Activated CD4-positive, alpha-beta memory T cell treated with anti-CD3 and anti-CD28 coated beads for 36 hours (primary cell): ENCODE measurements at places on chromosomes 5 and 9.
A peak's percentile ranks its signal among the peaks of the same experiment; 100 is the strongest.

DNA sequence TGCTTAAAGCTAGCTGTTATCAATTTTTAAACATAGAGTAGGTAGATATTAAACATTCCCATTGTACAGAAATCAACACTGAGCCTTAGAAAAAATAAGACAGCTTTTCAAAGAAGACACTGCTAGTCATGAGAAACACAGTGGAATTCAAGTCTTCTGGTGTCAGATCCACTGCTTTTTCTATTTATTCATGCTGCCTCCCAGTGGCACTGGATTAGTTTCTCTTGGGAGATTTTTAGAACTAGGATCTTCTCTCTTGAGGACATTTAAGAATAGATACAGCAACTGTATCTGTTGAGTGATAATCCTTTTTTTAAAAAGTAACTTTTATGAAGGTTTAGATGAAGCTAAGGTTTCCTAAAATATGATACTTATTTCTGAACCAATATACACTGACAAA lies 1635.4 kb upstream of the C9orf72 start:
- H3K27ac ChIP-seq = no peak overlapping the region
- DNase-seq = no peak
- no peaks in the 10 kb centered on the region for H3K36me3 ChIP-seq
- H3K27me3 ChIP-seq = peaks cover 24% of the 10 kb centered on the region
- peaks cover 9% of the 10 kb centered on the region for H3K4me1 ChIP-seq
- H3K4me3 ChIP-seq = no peak overlapping the region

DNA sequence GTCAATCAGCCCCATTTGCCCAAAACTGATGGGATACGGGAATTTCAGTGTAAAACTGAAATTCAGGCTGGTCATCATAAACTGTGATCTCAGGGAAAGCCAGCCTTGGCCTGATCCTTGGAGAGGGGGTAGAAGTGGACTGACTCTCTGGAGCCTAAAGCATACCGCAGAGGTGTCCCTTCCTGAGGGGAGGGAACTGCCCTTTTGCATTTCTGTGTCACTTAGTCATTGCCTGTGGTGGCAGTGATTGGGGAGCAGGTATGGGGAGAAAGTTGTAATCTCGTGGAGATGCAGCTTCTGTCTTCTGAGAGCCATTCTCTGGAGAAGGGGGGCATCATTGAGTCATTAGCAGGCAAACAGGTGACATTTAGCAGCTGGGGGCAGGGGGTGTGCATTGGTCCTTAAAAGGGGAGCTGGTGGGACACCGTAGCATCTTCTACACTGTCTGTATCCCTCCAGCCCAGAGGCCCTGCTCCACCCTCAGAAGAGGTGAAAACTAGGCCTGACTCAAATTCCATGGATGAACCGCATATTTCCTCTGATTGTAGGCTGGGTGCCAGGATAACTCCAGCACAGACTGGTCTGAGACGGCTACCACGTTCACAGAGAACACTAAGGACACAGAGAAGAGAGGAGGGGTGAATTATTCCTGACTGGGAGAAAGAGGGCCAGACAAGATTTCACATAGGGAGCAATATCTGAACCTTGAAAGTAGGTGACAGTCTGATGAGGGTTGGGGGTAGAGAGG lies 143.3 kb downstream of the SEC61B start:
- H3K27ac ChIP-seq = no peak overlapping the region
- peaks cover 30% of the 10 kb centered on the region for H3K27me3 ChIP-seq
- H3K4me3 ChIP-seq = no peak overlapping the region
- DNase-seq = no peak
- H3K36me3 ChIP-seq = no peaks in the 10 kb centered on the region
- H3K4me1 ChIP-seq = peaks cover 10% of the 10 kb centered on the region

DNA sequence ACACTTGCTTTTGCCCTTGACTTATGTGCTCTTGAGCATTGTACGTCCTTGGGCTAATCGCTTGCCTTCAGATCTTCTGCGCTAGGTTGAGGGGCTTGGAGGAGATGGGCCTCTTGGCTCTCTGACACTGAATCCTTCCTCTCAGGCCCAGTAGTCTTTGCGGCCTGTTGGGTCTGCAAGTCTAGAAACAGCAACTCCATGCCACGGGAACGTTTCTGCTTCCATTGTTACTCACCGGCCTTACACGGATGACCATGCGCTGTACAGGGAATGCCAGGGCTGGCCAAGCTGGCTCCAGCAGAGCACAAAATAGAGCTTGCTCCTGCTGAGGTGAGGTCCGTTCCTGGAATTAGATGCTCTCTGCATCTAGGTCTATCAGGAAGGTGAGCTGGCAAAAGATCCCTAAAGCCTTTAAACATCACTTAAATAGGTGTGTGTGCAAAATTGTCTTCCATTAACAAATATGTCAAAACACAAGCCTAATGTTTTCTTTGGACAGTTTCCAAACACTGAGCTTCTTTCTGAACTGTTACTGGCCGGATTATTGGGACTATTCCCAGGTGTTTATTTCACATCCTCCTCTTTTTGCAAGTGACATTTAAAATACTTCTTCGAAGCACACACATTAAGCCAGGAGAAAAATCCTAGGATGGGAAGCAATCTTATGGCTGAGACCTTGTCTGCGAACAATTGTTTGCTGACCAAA lies 29.7 kb downstream of the DAPK1 start:
- H3K4me3 ChIP-seq = no peak overlapping the region
- no peaks in the 10 kb centered on the region for H3K36me3 ChIP-seq
- H3K27me3 ChIP-seq = peaks cover 2% of the 10 kb centered on the region
- no peak overlapping the region for H3K27ac ChIP-seq

GRCh38 chr5:50667653-50668595 lies 1.5 kb downstream of the PARP8 start:
- peaks cover 3% of the 10 kb centered on the region for H3K36me3 ChIP-seq
- peak overlapping the region; percentile 90 for H3K4me3 ChIP-seq
- peaks cover 44% of the 10 kb centered on the region for H3K4me1 ChIP-seq
- peak overlapping the region; percentile 98 for H3K27ac ChIP-seq
- H3K27me3 ChIP-seq = no peaks in the 10 kb centered on the region

- no peak for DNase-seq
- peaks cover 43% of the 10 kb centered on the region for H3K4me1 ChIP-seq
- no peaks in the 10 kb centered on the region for H3K36me3 ChIP-seq
Measured at GRCh38 chr9:99178912-99179872, 42.5 kb downstream of the ALG2 start.

GRCh38 chr9:130610862-130611707 lies 31.7 kb downstream of the FUBP3 start:
- H3K4me1 ChIP-seq = no peaks in the 10 kb centered on the region
- no peaks in the 10 kb centered on the region for H3K27me3 ChIP-seq
- no peak overlapping the region for H3K4me3 ChIP-seq
- H3K36me3 ChIP-seq = peaks cover 31% of the 10 kb centered on the region
- DNase-seq = no peak

DNA sequence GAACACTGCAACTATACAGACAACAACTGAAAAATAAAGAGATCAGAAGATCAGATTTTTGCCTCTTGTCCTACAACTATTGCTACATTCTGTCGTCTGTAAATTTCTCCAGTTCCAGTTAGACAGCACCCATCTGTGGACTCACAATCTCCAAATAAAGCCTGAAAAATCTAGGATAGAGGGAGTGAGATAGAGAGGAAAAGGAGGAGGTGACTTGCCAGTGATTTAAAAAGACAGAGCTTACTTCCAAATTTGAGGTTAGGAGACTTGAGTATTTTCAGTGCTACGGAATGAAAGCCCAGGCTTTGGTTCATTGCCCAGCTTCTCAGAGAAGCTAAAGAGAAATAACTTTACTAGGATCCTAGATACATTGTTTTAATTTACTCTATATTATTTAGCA lies 63.6 kb downstream of the PTCD2 start:
- H3K27ac ChIP-seq = no peak overlapping the region
- no peaks in the 10 kb centered on the region for H3K4me1 ChIP-seq
- DNase-seq = no peak
- H3K36me3 ChIP-seq = no peaks in the 10 kb centered on the region
- H3K27me3 ChIP-seq = peaks cover 6% of the 10 kb centered on the region
- H3K4me3 ChIP-seq = no peak overlapping the region

DNA sequence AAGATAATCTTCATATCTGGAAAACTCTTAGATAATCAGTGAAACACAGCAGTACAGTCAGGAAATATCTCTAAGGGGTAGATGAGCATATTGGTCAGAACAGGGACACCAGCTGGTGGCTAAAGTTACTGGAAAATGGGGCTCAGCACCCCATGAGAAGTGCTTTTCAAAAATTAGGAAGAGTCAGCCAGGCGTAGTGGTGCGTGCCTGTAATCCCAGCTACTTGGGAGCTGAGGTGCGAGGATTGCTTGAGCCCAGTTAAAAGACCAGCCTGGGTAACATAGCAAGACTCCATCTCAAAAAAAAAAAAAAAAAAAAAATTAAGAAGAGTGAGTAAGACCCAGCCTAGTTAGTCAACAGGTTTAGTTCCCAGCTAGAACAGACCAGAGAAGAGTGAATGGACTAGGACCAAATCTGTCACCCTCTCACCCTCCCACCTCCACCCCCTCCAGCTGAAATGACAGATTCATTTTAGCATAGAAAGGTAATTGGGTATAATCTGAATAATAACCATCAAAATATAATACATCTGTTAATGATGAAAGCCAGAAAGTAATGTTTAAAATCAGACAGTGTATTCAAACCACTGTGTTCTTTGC lies 120.9 kb downstream of the CDC42SE2 start:
- peak; percentile 80 for DNase-seq
- peaks cover 28% of the 10 kb centered on the region for H3K36me3 ChIP-seq
- H3K4me1 ChIP-seq = peaks cover 94% of the 10 kb centered on the region
- peak overlapping the region; percentile 94 for H3K27ac ChIP-seq

DNA sequence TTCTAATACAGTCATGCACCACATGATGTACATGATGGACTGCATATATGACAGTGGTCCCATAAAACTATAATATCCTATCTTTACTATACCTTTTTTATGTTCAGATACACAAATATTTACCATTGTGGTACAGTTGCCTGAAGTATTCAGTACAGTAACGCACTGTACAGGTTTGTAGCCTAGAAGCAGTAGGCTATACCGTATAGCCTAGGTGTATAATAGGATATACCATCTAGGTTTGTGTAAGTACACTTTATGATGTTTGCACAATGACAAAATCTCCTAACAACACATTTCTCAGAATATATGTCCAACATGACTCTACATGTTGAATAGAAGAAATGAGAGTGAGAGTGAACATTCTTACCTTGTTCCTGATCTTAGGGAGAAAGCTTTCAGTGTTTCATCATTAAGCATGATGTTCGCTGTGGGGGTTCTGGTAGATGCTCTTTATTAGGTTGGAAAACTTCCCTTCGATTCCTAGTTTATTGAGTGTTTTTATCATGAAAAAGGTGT lies 31.8 kb downstream of the AMBP start:
- peaks cover 4% of the 10 kb centered on the region for H3K27me3 ChIP-seq
- no peak overlapping the region for H3K4me3 ChIP-seq
- no peak overlapping the region for H3K27ac ChIP-seq

DNA sequence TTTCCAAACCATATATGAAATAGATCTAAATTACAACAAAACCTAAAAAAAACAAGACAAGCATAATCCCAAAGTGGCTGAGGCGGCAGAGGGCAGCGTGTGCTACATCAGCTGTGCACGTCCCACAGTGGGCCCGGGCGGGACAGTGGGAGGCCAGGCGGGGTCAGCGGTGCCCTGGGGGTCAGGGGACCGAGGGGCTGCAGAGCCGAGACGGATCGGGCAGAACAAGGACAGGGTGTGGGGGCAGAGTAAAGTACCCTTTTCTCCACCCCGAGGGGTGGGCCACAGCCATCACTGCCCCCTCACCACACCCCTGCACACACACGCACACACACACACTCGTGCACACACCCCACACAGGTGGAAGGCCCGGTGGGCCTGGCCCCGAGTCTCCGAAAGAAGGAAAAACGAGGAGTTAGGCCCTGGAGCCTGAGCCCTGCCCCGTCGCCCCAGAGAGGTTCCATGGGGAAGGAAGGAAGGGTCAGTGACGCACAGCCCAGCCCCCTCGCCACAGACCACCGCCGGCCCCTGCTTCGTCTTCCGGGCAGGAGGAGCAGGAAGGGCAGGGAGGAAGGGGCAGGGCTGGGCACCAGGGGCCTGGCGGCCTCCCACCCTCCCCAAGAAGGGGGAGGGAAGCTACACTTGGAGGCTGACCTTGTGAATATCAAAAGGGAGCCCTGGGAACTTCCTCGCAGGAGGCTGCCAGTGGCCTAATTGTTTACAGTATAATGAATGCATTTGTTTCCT lies 49.6 kb upstream of the UBAC1 start:
- DNase-seq = no peak
- no peaks in the 10 kb centered on the region for H3K27me3 ChIP-seq
- no peak overlapping the region for H3K4me3 ChIP-seq
- no peaks in the 10 kb centered on the region for H3K36me3 ChIP-seq
- H3K4me1 ChIP-seq = no peaks in the 10 kb centered on the region
- H3K27ac ChIP-seq = no peak overlapping the region

- H3K27ac ChIP-seq = no peak overlapping the region
- peaks cover 9% of the 10 kb centered on the region for H3K4me1 ChIP-seq
Measured at GRCh38 chr5:135327429-135328127, 71.5 kb downstream of the MACROH2A1 start.

DNA sequence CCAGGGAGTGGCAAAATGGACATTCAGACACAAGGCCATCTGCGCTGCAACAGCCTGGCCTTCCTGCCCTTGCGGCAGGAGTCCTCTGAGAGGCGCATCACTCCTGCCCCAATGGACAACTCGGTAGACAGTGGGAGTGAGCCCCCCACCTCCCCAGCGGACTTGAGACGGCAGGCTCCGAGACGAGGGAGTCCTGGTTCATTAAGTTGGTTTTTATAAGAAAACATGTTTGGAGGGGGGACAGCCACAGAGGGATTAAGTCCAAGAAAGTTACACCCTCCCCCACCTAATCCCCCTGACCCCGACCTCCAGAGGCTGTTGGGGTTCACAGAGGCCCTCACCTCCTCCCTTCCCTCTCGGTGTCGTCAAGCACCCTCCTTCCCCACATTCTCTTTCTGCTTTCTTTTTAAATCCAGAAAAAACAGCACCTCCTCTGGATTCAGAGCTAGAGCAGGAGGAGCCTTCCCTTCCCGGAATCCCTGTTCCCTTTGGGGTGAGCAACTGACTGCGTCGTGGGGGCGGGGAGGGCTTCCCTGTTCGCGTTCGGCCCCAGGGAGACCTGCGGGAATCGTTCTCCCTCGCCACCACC lies 1.8 kb upstream of the EGR1 start:
- H3K36me3 ChIP-seq = peaks cover 25% of the 10 kb centered on the region
- H3K4me1 ChIP-seq = peaks cover 52% of the 10 kb centered on the region
- no peaks in the 10 kb centered on the region for H3K27me3 ChIP-seq
- no peak for DNase-seq
- peak overlapping the region; percentile 83 for H3K4me3 ChIP-seq

- peaks cover 9% of the 10 kb centered on the region for H3K27me3 ChIP-seq
- no peak overlapping the region for H3K4me3 ChIP-seq
- no peaks in the 10 kb centered on the region for H3K36me3 ChIP-seq
- H3K27ac ChIP-seq = no peak overlapping the region
Measured at GRCh38 chr5:58201922-58202648, 257.8 kb downstream of the PLK2 start.
